ENCODE measurements at places on chromosomes 3 and 15.

- no peak for DNase-seq
Observed at GRCh38 chr3:119437691-119438258, 25.6 kb downstream of the TMEM39A start.

- no peak for DNase-seq
Observed at GRCh38 chr3:54659347-54659746, 268.5 kb downstream of the LRTM1 start.

- no peak for DNase-seq
Observed at GRCh38 chr3:35524856-35525255, 114.5 kb upstream of the ARPP21 start.

- DNase-seq = no peak
Observed at GRCh38 chr3:23996095-23996524, 51.0 kb downstream of the NR1D2 start.

- no peak for DNase-seq
Observed at GRCh38 chr3:1380926-1381646, 288.3 kb downstream of the CNTN6 start.

DNA sequence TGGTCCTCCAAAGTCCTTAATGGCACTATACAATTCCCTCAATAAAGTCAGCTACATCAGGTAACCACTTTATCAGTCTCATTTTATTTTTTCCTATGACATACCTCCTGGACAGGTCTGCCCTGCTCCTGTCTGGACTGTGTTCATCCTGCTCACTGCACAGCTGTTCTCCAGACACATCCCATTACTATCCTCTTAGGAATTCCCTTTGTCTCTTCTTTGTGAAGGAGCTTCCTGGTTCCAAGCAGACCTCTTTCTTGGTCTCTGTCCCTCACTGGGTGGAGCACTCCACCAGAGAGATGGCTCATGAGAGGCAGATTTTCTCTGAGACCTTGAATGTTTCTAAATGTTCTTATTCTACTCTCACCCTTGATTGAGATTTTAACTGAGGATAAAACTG lies 60.1 kb downstream of the KY start:
- no peak for DNase-seq

GRCh38 chr3:141234283-141234682 lies 2.7 kb downstream of the PXYLP1 start:
- DNase-seq = no peak

- no peak for DNase-seq
Observed at GRCh38 chr3:194076475-194076874, 59.5 kb upstream of the HES1 start.

GRCh38 chr3:29286478-29287240 lies 5.8 kb downstream of the RBMS3 start:
- no peak for DNase-seq
